Heart left ventricle (tissue), 16 donors: ENCODE measurements at places on chromosomes 6 and 20. TPM values are rescaled to one million over a fixed set of nuclear protein-coding genes. Genes with fewer than 3 reads are reported as not detected.
A peak's percentile ranks its signal among the peaks of the same experiment; 100 is the strongest.

- no peaks in the 10 kb centered on the region for H3K36me3 ChIP-seq
- H3K27me3 ChIP-seq: no peaks in the 10 kb centered on the region
- no peak overlapping the region for H3K27ac ChIP-seq
- DNase-seq: no peak
- no peak overlapping the region for H3K4me3 ChIP-seq
These were observed 125.7 kb upstream of the ARID1B start for GRCh38 chr6:156651486-156651885.

GRCh38 chr6:25312703-25313102, 33.5 kb downstream of the CARMIL1 start:
- no peak for DNase-seq
- H3K4me1 ChIP-seq: peaks cover 25% of the 10 kb centered on the region
- no peak overlapping the region for H3K27ac ChIP-seq
- H3K36me3 ChIP-seq: no peaks in the 10 kb centered on the region
- peak overlapping the region; percentile 10 for H3K4me3 ChIP-seq

DNA sequence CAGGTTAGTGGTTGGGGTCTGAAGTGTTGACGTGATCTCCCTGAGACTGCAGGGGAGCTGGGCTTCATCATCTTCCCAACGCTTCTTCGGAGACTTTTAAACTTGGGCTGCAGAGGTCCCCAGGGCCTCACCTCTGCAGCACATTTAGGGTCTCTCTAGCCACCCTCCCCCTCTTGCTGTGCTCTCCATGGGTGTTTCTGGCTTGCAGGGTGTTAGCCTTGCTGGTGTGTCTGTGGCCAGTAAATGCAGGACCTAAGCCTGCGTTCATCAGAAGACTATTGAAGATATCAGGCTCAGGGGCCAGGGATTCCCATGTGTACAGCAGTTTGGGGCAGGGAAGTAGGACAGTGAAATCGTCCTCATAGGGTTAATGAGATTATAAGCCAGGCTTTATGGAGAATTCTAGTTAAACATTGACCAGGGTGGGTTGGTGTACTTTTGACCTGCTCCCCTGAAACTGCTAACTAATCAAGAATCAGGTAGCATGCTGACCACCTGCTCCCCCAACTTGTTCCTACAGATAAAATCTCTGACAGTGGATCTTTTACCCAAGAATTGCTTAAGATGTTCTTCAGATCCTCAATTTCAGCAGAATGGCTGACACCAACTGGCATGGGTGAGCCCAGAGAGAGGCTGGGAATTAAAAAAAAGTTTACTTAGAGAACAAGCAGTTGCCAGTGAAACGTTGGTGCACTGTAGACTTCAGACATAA, 3.8 kb upstream of the DDO start:
- H3K27me3 ChIP-seq: no peaks in the 10 kb centered on the region
- no peaks in the 10 kb centered on the region for H3K36me3 ChIP-seq

DNA sequence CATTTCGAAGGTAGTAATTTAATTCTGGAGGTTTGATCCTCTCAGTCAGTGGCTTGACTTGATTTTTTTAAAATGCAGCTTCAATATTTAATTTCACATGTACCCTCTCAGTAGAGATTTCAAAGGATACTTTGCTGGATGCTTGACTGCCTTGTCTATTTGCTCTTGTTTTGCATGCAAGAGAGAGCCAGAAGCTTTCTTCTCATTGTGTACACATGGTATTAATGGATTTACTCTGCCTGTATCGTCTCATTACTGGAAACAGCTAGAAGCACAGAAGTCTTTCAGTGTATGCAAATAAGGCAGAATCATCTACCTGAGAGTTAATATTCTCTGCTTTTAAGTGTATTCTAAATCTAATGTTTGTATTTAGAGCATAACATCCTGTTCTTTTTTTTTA, 84.3 kb upstream of the FOXO3 start:
- no peaks in the 10 kb centered on the region for H3K4me1 ChIP-seq
- no peak overlapping the region for H3K4me3 ChIP-seq
- no peak overlapping the region for H3K27ac ChIP-seq
- peaks cover 8% of the 10 kb centered on the region for H3K36me3 ChIP-seq

- H3K4me1 ChIP-seq: no peaks in the 10 kb centered on the region
- no peak overlapping the region for H3K4me3 ChIP-seq
- no peak for DNase-seq
- H3K27ac ChIP-seq: no peak overlapping the region
- H3K27me3 ChIP-seq: no peaks in the 10 kb centered on the region
These were observed 49.2 kb downstream of the GMDS start for GRCh38 chr6:2196079-2196679.

DNA sequence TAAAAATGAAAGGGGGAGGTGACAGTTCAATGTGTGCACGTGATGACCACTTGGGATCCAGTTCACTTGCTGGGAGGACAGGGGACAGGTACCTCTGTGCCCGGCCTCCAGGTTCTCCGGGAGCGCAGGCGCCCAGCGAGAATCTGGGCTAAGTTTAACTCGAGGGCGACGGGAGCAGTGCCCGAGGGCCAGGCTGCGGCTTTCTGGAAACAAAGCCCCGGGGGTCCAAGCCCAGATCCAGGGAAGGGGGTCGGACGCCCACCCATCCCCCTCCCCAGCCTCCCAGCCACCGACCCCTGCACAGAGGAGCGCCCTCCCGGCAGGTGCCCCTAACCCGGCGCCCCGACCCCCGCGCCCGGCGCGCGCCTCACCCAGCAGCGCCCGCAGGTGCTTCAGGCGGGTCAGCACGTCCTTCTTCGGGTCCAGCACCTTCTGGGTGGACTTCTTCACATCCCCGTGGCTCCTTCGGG, 405 bp downstream of the RALGAPA2 start:
- H3K36me3 ChIP-seq: no peaks in the 10 kb centered on the region
- H3K27me3 ChIP-seq: no peaks in the 10 kb centered on the region
- H3K4me1 ChIP-seq: peaks cover 52% of the 10 kb centered on the region
- H3K27ac ChIP-seq: peak overlapping the region; percentile 94
- H3K4me3 ChIP-seq: peak overlapping the region; percentile 98

GRCh38 chr6:50539447-50539846, 173.9 kb upstream of the TFAP2D start:
- no peak overlapping the region for H3K27ac ChIP-seq

- no peaks in the 10 kb centered on the region for H3K27me3 ChIP-seq
- DNase-seq: no peak
- no peak overlapping the region for H3K4me3 ChIP-seq
- H3K4me1 ChIP-seq: no peaks in the 10 kb centered on the region
- no peak overlapping the region for H3K27ac ChIP-seq
- H3K36me3 ChIP-seq: no peaks in the 10 kb centered on the region
These were observed 188.4 kb upstream of the TSHZ2 start for GRCh38 chr20:52783769-52784168.

GRCh38 chr6:11413117-11413687, 124.3 kb upstream of the TMEM170B start:
- no peak overlapping the region for H3K4me3 ChIP-seq
- peaks cover 9% of the 10 kb centered on the region for H3K4me1 ChIP-seq
- DNase-seq: no peak
- H3K27me3 ChIP-seq: no peaks in the 10 kb centered on the region
- H3K36me3 ChIP-seq: no peaks in the 10 kb centered on the region

The PNLDC1 gene
- not detected for total RNA-seq

DNA sequence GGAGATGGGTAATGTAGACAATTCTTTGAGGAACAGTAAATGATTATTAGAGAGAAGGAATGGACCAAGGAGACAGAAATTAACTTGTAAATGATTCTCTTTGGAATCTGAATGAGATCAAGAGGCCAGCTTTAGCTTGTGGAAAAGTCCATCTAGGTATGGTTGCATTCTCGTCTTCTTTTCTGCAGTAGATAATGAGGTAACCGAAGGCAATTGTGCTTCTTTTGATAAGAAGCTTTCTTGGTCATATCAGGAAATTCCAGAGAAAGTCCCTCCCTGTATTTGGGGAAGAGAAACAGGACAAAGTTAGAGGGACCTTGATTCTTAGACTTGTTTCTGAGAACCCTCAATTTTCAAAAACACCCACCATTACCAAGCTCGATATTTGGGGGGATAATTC, 109.1 kb upstream of the PRSS16 start:
- DNase-seq: no peak
- no peak overlapping the region for H3K4me3 ChIP-seq
- peak overlapping the region; percentile 88 for H3K27ac ChIP-seq
- no peaks in the 10 kb centered on the region for H3K36me3 ChIP-seq
- no peaks in the 10 kb centered on the region for H3K27me3 ChIP-seq

DNA sequence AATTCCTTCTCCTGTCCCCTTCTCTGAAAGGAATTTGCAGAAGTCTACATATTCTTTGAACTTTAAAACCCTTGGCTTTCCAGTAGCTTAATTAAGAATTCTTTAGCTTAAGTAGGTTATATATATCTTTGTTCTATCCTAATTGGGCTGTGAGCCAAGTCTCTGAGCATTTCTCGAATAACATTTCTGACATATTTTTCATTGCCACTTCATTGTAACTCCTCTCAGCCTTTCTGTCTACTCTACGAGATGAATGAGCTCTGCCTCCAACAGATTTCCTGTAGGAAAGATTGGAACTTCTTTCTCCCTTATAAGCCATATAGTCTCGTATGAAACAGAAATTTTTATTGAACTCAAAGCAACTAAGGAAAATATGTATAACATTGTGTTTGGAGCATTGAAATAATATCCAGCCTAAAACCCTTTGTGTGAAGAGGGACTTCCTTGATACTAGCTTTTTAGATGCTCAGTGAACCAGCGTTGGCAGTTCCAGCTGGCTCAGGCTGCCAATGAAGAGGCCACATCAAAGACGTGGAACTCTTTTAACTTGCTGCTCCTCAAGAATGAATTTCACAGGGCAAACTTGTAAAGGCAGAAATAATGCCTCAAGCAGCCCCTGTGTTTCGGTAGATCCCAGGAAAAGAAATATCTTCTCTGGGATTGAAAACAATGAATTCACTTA, 87.7 kb upstream of the NOX3 start:
- no peak overlapping the region for H3K27ac ChIP-seq
- no peak overlapping the region for H3K4me3 ChIP-seq
- H3K36me3 ChIP-seq: no peaks in the 10 kb centered on the region
- no peak for DNase-seq
- H3K27me3 ChIP-seq: no peaks in the 10 kb centered on the region

DNA sequence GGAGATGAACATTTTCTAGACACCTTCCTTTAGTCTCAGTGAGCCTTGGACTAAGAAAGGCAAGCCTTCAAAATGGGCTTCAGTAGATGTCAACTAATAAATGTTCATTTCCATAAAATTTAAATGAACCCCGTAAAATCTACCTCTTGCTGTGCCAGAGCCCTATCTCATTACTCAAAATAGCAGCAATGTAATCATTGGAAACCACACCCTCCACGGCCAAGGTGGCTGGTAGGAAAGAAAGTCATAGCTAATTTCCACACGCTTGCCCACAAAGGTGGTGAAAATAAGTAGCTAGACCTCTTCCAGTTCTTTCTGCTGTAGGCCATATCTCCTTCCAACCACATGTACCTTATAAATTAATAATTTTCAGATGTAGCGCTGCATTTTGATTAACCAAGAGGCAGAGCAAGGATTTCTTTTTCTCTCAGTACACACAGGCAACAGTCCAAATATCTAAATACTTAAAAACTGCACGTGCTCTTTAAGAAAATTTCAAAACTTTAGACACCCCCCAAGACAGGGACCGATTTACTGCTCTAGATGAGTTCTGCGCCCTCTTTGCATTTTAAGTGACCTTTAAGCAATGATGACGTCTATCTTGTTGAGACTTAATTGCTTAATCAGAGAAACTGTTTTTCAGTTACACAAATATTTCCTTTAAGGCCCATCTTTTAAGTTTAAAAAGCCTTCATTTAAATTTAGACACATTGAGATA, 290.8 kb downstream of the ZNF217 start:
- H3K27ac ChIP-seq: no peak overlapping the region
- no peaks in the 10 kb centered on the region for H3K36me3 ChIP-seq
- H3K4me3 ChIP-seq: no peak overlapping the region
- no peaks in the 10 kb centered on the region for H3K4me1 ChIP-seq

- H3K4me1 ChIP-seq: no peaks in the 10 kb centered on the region
- H3K27me3 ChIP-seq: no peaks in the 10 kb centered on the region
- no peak overlapping the region for H3K4me3 ChIP-seq
- DNase-seq: no peak
- no peaks in the 10 kb centered on the region for H3K36me3 ChIP-seq
These were observed 45.9 kb downstream of the BMP7 start for GRCh38 chr20:57220337-57221145.

The HMGCLL1 gene
- 1.1 TPM for total RNA-seq

The SIRPB1 gene
- 1.3 TPM for total RNA-seq

DNA sequence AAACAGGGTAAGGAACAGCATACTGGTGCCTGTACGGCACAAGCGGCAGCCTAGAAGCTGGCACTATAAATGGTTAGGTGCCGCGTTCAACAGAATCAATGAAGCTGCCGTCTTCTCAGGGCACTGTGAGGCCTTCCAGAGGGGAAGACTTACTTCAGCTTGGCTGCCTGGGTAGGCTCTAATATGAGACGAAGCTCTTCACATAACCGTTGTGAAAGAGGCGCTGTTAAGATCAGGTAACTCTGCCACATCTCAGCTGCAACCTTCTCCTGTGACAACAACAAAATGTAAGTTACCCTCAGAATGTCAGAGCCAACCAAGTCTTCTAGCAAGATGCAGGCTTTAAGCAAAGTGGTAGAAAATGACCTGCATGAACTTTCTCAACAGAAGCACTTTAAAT, 12.0 kb upstream of the LYRM2 start:
- no peaks in the 10 kb centered on the region for H3K27me3 ChIP-seq
- no peaks in the 10 kb centered on the region for H3K4me1 ChIP-seq
- no peak overlapping the region for H3K4me3 ChIP-seq
- no peak for DNase-seq

The FAM162B gene
- 3.9 TPM for total RNA-seq

The KCNK15 gene
- total RNA-seq: 0.12 TPM

DNA sequence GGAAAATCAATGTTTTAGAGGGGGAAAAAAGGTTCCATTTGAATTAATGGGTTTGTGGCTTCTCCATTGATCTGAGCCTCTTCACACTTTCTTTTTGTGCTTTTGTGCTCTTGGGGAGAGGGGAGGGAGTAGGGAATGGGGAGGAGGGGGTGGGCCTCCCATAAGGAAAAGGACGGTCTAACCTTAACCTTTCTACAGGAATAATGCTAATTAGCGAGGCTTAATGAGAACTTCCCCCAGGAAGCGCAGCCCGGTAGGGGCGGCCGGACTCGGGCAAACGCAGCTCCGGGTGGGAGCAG, 103.0 kb downstream of the NOL4L start:
- H3K36me3 ChIP-seq: no peaks in the 10 kb centered on the region
- peak overlapping the region; percentile 93 for H3K4me3 ChIP-seq
- no peak for DNase-seq

GRCh38 chr6:155442562-155442961, 13.1 kb downstream of the NOX3 start:
- no peak for DNase-seq
- no peaks in the 10 kb centered on the region for H3K4me1 ChIP-seq
- no peaks in the 10 kb centered on the region for H3K36me3 ChIP-seq
- no peaks in the 10 kb centered on the region for H3K27me3 ChIP-seq
- no peak overlapping the region for H3K4me3 ChIP-seq

DNA sequence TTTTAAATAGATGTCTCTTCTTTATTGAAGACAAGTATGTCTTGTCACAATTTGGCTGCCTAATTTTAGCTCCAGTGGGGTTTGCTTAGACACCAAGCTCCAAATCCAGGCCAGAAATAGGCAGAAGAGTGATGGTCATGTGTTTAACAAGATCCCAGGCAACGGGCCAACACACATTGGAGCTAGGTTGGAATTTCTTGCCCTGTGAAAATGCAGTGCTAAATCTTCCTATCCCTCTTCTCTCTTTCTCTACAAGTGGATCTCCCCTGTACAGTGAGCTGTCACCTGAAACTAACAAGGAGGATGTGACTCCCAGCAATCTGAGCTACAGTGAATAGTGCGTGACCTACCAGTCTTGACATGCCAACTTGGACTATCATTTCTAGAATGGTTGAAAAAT, 65.3 kb upstream of the VGLL2 start:
- no peaks in the 10 kb centered on the region for H3K36me3 ChIP-seq
- H3K27me3 ChIP-seq: no peaks in the 10 kb centered on the region
- H3K4me3 ChIP-seq: no peak overlapping the region
- H3K27ac ChIP-seq: no peak overlapping the region
- peak; percentile 56 for DNase-seq
